GF-D8 (cell line): ENCODE measurements at places on chromosomes 4 and X.

DNA sequence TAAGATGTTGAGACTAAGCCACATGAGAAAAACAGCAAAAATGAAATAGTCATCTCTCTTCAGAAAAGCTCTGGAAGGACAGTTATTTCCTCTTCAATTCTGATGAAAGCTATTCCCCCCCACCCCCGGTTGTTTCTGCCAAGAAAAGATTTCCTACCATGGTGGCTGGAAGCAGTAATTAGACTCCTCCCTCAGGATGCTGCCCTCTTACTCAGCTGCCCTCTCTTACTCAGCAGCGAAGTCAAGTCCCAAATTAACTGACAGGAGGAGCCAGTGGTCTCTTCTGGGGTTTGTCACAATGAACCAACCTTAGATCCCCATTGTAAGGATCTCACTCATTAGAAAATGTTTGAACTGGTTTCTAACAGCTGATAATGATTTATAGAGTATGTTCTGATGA, 38.0 kb downstream of the GPM6B start:
- no peak for DNase-seq

DNA sequence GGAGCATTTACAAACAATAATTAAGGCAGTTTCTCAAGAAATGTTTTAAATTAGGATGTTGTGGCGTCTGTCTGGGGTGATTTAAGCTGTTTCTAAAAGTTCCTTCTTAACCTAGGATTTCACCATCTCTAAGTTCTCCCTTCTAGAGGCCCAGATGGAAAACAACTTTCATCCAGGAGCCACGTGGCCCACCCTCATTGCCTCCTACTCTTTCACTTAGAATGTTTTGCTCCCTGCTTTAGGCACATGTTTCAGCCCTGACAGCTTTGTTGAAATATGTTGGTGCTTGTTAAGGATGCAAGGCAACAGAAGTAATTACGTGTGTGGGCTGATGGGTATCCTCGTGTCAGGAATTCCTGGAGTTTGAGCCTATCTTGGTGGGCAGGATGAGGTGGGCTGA, 131.3 kb downstream of the GUCY2F start:
- no peak for DNase-seq

DNA sequence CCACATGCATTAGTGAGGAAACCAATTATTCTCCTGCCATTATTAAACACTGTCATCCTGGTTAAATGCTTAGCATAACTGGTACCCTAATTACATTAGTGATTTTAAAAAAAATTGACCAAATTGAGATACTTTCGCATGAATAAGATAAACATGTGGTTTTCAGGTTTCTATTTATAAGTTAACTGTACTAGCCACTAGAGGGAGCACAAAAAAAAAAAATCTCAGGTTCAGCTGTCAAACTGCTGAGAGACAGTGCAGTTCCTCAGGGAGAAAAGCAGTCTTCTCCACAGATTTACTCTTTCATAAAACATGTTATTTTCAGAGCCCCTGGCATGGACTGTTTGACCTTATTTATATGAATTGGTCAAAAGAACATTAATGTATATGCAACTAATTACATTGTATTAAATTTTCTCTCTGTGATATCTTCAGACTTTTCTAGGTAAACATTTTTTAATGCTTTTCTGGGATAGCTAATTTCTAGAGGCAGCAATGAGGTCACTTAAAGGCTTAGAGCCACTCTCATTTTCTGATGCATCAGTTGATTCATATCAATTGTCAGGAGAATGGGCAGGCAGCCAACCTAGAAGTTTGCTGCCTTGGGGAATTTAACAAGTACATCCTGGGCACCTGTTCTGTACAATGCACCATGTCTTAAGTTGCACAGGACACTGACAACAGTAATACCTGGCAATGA, 167.5 kb downstream of the CDS1 start:
- peak; percentile 28 for DNase-seq

DNA sequence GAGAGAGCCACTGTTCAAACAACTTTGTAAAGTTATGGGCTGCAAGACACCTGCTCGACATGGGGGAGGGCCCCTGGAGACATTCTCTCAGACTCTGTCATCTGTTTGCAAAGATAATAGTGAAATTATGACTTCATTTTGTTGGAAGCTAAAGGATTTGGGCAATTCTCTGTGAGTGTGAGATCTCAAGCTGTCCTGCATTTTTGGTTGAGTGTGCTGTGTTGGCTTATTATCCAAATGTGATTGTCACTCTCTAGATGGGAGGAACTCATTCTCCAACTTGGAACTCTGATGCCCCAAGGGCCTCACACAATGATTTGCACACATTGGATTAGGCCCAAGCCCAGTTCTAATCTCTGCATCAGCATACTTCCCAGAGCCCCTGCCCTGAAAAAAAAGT, 63.7 kb downstream of the STK32B start:
- no peak for DNase-seq

GRCh38 chr4:126973201-126973600, 659.6 kb upstream of the INTU start:
- DNase-seq: no peak

DNA sequence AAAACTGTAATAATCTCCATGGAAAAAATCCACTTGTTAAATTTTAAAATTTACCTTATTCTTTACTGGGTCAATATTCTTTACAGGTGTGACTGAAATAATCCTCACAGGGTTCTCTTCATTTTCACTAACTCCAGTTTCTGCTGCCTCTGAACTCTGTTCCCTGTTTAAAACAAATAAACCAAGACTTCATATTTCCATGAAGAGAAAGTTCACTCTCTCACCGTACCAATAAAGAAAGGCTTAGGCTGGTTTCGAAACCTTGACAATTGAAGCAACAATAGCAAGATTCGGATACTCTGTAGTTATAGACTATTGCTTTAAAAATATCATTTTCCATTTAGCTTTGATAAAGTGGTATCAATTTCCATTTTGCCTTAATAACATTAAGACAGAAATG, 135.8 kb downstream of the PDS5A start:
- DNase-seq: no peak

- DNase-seq: no peak
These were observed 103.6 kb downstream of the RAPGEF2 start for GRCh38 chr4:159206427-159206871.

- no peak for DNase-seq
These were observed 9.3 kb downstream of the LCORL start for GRCh38 chr4:18012134-18012806.

- no peak for DNase-seq
These were observed 66.4 kb upstream of the RLIM start for GRCh38 chrX:74680836-74681235.

DNA sequence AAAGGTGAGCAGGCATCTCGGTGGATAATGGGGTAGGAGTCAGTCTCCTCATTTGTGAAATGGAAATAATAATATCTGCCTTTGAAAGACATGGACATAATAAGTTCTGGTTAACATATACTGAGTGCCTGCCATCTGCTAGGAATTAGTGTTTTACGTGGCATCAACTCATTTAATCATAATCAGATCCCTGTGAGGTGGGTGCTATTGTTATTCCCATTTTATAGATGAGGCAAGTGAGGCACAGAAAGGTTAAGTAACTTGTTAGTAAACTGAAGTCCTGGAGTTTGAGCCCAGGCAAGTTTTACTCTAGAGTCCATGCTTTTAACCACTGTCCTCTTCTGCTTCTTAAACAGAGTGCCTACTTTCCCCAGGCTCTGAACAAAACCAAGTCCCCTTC, 7.5 kb downstream of the CCDC120 start:
- no peak for DNase-seq

DNA sequence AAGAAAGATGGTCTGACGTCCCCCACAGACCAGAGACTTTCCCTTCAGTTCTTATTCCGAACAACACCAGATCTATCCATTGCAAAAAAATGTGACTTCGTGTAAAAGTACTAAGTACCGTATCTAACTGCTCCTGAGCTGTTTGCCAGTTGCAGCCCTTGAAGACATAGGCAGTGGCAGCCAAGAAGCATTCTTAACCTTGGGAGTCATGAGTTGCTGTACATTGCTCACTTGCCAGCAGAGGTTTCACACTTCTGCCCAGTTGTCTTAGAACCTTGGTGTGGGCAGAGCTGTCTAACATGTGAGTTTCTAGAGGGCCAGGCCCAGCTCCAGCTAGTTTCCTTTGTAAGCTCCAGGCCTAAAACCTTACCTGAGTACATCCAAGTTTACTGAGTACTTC, 10.5 kb upstream of the CHRDL1 start:
- no peak for DNase-seq

DNA sequence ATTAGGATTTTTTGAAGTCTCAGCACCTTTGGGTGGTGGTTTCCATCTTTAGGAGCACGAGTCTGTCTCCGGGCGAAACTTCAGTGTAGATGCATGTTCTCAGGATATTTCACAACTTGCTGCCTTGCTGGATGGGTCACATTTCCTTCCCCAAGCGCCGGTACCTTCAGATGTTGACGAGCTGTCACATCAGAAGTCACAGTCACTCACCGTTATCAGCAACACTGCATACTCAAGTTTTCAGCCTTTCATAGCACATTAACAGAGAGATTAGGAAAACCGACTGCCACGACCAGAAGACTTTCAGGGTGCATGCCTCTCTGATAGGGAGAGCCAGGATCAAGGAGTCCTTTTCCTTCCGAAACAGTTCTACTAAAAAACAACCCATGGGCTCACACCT, 77.8 kb downstream of the SHROOM2 start:
- no peak for DNase-seq

DNA sequence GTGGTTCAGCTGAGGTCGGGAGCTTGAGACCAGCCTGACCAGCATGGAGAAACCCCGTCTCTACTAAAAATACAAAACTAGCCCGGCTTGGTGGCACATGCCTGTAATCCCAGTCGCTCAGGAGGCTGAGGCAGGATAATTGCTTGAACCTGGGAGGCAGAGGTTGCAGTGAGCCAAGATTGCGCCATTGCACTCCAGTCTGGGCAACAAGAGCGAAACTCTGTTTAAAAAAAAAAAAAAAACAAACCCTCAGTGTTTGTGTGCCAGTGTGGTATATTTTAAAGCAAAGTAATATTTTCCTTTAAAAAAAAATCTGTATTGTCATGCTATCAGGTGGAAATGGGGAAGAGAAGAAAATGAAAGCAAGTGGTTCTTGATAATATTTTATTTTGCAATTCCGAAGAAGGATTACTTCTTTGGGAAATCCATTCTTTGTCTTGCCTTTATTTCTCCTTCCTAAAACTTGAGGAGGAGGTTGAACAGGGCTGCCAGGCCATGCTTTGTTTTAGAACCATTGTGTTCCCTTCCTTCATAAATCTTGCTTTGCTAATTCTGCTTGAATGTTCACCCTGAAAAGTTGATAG, 14.4 kb downstream of the ALG13 start:
- DNase-seq: no peak

GRCh38 chr4:150115851-150116250, 37.6 kb downstream of the DCLK2 start:
- no peak for DNase-seq

- no peak for DNase-seq
These were observed 76.1 kb downstream of the MANBA start for GRCh38 chr4:102684610-102685052.

DNA sequence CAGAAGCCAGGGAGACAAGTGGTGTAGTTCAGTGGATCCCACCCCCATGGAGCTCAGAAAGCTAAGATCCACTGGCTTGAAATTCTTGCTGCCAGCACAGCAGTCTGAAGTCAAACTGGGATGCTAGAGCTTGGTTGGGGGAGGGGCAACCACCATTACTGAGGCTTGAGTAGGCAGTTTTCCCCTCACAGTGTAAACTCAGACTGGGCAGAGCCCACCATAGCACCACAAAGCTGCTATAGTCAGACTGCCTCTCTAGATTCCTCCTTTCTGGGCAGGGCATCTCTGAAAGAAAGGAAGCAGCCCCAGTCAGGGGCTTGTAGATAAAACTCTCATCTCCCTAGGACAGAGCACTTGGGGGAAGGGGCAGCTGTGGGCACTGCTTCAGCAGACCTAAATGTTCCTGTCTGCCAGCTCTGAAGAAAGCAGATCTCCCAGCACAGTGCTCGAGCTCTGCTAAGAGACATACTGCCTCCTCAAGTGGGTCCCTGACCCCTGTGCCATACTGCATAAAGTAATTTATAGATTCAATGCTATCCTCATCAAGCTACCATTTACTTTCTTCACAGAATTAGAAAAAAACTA, 163.2 kb downstream of the HHIP start:
- no peak for DNase-seq

DNA sequence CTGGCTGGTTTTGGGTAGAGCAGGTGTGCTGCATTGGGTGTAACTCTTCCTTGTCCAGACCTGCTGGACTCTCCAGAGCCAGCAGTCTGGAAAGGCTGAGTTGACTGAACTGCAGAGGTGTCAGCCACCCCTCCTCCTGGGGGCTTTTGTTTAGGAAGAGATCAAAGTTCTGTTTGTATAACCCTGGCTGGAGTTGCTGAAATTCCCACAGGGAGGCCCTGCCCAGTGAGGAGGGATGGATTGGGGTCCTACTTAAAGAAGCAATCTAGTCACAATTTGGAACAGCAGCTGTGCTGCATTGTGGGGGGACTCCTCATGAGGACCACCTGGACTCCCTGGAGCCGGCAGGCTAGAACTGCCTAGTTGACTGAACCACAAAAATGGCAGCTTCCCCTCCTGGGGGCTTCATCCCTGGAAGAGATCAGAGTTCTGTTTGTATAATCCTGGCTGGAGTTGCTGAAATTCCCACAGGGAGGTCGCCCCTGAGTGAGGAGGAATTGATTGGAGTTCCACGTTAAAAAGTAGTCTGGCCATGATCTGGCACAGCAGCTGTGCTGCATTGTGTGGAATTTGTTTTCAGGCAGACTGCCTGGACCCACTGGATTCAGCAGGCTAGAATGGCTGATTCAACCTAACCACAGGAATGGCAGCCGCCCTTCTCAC, 264.9 kb upstream of the ZC4H2 start:
- DNase-seq: no peak

DNA sequence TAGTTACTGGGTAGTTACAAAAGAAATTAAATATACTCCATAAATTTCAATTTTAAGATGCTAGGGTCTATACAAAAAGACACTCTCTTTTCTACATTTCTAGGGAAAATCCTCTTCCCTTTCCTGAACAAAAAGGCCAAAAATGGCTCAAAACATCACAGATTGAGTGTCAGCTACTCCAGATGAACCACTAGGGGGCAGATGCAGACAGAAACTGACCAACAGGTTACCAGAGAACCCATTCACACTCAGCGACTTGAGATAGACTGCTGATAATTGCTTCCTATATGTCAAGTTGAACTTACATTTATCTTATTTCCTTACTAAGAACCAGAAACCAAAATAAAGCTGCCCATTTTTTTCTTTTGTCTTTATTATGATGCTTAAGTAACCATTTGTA, 83.4 kb upstream of the MID1IP1 start:
- no peak for DNase-seq

GRCh38 chr4:101127176-101127790, 220.0 kb downstream of the PPP3CA start:
- no peak for DNase-seq

DNA sequence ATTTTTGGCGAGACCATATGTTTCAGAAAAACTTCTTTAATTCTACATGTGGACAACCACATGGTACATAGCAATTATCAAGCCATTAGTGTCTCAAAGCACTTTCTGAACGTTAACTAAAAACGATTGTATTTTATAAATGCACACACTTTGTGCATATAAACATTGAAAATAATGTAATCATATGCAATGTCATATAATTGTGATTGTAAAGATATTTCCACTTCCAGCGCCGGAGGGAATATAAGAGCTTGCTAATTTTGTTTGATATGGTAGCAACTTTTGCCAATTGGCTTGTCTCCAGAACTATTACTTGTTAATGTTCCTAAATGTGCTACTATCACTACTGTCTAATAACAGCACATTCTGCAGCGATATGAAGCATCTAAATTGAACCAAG, 162.3 kb upstream of the SMIM31 start:
- no peak for DNase-seq

- DNase-seq: no peak
These were observed 129.6 kb upstream of the MED14 start for GRCh38 chrX:40864972-40865371.
